ENCODE measurements at places on chromosomes 3 and 15.

GRCh38 chr3:33722191-33722590 lies 4.1 kb upstream of the CLASP2 start:
- no peak for DNase-seq

DNA sequence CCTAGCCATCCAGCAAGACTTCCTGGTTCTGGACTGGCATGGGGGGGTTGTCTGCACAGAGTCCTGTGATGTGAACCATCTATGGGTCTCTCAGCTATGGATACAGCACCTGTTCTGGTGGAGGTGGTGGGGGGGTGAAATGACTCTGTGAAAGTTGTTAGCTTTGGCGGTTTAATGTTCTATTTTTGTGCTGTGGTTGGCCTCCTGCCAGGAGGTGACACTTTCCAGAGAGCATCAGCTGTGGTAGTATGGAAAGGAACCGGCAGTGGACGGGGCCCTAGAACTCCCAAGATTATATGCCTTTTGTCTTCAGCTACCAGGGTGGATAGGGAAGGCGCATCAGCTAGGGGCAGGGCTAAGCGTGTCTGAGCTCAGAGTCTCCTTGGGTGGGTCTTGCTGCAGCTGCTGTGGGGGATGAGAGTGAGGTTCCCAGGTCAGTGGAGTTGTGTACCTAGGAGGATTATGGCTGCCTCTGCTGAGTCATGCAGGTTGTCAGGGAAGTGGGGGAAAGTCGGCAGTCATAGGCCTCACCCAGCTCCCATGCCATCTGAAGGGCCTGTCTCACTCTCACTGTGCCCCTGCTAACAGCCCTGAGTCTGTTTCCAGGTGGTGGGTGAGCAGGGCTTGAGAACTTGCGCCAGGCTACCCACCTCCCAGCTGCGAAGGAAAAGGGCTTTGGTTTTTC lies 7.1 kb upstream of the LARS2 start:
- DNase-seq: no peak

GRCh38 chr3:117398141-117398899 lies 688.7 kb downstream of the TUSC7 start:
- DNase-seq: no peak

DNA sequence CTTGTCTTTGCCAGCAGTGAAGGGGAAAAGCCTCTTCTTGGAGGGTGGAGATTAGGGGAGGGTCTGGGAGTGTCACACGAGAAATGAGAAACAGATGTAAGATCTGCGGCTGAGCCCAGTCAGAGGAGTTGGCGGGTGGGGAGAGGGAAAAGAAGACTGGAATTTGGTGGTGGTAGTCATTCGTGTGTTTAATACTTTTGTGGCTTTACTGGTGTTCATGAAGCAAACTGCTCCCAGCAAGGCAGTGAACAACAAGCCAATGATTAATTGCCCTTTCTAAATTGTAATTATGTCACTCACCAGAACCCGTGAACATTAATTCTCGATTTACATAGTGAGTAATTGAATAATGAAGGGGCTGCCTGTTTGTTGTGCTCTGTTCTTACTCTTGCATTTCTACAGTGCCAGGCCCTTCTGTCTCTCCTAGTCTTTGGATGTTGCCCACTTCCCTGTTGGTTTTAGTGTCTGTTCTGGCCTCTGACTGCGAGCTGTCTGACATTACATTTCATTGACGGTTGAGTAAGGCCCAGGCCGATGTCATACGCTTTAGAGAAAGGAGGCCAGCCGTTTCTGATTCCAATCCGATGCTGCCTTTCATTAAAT lies 78.0 kb downstream of the CHCHD6 start:
- DNase-seq: no peak

DNA sequence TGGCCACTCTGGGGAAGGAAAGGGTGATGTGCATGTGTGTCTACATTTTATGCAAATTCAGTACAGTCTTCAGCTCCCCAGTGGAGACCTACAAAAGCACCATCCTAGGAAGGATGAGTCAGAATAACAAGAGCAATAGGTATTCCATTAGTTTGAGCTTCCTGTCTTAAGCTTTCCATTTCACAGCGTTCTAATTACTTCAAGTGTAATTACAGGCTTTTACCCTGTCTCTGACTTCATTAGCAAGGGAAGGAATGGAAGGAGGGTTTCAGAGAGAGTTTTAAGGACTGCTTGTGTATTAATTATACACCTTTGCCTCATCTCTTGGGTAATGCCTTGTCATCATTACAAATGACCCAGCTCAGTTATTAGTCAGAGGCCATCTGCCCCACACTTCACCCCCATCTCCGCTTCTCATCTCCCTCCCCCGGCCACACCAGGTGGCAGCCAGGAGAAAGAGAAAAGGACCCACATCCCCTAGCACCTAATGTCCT lies 202.8 kb upstream of the MRPL3 start:
- no peak for DNase-seq

GRCh38 chr15:82621970-82622369 lies 25.2 kb downstream of the CPEB1 start:
- no peak for DNase-seq

DNA sequence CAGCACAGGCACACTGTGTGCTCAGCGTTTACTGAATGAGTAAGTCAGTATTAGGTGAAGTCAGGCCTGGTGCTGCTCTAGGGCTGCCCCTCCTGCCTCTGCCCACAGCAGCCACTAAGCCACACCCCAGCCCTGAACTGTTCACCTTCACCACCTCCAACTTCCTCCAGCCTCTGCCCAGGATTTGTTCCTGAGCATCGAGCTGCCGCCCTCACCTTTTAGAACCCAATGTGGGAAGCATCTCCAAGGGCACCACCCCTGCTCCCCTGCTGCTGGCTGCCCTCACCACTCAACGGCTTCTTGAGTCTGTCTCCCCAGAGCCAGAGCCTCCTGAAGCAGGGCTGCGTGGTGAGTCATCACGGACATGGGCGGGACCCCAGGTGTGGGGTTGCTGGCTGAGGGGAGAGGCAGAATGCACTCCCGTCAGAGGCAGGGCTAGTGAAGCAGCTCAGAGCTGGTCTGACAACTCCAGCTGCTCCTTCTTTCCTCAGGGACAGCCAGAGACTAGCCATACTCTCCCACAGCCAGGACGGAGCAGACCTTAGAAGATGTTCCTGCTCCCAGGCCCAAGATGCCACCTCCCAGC lies 5.8 kb downstream of the HYAL2 start:
- DNase-seq: peak; percentile 80

DNA sequence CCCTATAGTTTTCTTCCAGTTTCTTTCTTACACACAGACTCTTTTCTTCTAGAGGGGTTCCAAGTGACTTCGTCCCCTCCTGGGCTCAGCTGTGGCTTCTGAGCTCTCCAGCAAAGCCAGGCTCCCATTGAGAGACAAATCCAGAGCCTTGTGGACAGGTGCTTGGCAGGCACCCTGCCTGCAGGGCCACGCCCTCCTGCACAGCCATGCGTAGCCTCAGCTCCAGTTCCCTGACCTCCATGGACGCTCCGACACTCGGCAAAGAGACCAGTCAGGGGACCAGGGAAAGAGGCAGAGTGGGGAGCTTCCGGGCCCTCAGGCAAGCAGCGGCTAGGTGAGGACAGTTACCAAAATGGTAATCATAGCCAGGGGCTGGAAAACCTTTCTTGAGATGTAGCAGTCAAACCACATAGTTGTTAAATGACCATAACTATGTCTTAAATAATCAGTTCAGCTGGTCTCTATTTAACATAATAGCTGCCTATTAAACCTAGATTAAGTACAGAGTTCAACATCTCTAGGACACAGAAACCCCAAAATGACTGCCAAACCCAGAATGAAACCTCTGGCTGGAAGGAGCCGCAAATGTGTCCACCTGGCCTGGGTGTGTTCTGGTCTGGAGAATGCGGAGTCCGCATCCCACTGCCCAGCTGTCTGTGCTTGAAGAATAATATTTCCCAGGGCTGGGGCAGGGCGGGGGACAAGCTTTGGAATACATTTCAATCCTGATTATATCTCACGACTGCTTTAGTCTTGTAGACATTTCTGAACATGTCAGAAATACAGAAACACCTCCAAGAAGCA lies 69.3 kb upstream of the RGMA start:
- DNase-seq: no peak

DNA sequence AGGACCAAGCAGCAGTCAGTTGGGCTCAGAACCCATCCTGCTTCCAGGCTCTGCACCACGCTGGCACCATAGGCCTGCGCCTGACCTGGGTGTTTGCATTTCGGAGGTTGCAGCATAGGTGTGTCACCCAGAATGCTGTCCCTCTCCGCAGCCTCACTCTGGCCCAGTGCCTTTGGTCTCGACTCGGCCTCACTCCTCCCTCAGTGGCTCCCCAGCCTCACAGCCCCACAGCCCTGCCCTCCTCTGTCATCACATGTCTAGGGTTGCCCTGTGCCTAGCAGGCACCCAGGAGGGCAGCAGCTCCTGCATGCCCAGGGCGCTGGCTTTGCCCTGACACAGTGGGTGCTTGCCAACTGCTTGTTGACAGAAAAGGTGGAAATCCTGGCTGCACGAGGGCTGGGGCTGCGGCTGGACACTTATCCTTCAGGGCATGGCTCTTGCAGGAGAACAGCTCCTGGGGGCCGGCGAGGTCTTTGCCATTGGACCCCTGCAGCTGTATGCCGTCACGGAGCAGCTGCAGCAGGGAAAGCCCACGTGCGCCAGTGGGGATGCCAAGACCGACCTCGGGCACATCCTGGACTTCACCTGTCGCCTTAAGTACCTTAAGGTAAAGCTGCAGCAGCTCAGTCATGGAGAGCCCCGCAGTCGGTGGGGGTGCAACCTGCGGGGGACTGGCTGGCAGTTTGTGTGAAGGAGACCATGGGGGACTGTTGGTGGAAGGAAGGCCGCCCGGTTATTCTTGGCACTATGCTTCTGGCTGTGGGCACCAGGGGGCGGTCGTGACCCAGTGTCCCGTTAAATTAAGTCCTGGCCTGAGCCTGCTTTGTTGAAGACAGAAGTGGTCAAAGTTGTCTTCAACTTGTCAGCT lies 16.2 kb downstream of the NISCH start:
- no peak for DNase-seq

DNA sequence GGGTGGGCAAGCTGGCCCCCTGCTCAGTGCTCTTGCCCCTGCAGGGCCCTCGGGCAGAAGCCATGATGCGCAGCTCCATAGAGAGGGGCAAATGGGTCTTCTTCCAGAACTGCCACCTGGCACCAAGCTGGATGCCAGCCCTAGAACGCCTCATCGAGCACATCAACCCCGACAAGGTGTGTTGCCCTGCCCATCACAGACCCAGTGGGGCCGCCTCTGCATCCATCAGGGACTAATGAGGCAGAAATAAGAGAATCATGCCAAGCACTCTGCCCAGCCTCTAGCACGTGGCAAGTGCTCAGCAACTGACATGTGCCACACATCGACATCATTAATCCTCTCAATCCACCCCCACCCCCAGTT lies 49.4 kb downstream of the SEMA3G start:
- no peak for DNase-seq

GRCh38 chr3:101195951-101196713 lies 124.2 kb downstream of the IMPG2 start:
- DNase-seq: no peak

DNA sequence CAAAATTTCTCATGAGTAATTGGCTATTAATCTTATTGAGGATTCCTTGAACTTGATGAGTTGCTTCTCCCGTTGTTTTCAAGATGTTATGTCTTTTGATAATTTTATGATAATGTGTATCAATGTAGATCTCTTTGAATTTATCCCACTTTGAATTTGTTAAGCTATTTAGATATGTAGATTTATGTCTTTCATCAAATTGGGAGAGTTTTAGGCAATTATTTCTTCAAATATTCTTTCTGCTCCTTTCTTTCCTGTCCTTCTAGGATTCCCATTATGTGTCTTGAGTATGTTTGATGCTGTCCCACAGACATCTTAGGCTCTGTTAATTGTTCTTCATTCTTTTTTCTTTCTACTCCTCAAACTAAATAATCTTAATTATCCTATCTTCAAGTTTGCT lies 68.1 kb upstream of the FGD5 start:
- no peak for DNase-seq

DNA sequence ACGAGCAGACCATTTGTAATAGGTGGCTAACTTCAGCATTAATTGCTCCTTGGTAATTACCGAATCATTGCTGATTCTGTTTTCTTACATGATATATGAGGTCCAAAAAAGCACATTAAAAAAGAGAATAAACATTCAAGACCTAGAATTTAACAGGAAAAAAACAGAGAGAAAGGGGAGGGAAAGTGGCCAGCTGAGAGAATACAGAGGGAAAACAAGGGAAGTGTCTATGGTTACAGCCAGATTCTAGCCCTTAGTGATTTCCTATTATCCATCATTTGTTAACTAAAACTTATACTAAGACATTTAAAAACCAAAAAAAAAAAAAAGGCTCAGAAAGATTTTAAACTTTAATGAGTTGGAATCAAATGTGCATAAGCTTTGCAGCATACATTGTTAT lies 168.7 kb downstream of the LRTM1 start:
- DNase-seq: no peak

DNA sequence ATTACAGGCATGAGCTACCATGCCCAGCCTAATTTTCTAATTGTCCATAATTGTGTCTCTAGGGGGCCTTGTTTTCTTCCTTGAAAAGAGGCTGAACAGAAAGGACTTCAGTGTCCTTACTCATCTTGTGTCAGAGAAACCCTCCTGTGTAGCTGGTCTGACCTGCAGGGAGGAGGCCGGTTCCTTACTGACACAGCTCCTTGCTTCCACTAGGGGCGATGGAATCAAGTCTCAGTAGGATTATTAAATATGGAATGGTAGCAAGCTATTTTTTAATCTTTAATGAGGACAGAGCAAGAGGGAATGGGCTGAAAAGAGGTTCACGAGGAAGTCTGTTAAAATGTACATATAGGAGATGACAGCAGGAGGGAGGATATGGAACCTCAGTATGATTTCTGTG lies 8.6 kb downstream of the LPCAT4 start:
- no peak for DNase-seq

DNA sequence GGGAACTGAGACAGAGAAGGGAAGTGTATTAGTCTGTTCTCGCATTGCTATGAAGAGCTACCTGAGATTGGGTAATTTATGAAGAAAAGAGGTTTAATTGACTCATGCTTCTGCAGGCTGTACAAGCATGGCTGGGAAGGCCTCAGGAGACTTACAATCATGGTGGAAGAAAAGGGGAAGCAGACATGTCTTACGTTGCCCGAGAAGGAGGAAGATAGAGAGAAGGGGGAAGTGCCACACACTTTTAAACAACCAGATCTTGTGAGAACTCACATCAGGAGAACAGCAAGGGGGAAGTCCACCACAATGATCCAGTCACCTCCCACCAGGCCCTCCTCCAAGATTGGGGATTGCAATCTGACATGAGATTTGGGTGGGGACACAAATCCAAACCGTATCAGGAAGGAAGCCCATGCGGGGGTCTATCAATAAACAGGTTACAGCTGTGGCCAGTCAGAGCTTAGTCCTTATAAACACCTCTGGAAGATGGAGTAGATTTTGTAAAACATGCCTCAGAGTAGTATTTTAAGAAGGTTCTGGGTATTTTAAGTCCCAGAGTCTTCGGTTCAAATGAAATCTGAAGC lies 153.9 kb downstream of the GHSR start:
- no peak for DNase-seq
